ENCODE measurements at places on chromosomes 7 and 10.

- no peak for DNase-seq
Observed at GRCh38 chr7:69318794-69319193, 279.5 kb upstream of the AUTS2 start.

DNA sequence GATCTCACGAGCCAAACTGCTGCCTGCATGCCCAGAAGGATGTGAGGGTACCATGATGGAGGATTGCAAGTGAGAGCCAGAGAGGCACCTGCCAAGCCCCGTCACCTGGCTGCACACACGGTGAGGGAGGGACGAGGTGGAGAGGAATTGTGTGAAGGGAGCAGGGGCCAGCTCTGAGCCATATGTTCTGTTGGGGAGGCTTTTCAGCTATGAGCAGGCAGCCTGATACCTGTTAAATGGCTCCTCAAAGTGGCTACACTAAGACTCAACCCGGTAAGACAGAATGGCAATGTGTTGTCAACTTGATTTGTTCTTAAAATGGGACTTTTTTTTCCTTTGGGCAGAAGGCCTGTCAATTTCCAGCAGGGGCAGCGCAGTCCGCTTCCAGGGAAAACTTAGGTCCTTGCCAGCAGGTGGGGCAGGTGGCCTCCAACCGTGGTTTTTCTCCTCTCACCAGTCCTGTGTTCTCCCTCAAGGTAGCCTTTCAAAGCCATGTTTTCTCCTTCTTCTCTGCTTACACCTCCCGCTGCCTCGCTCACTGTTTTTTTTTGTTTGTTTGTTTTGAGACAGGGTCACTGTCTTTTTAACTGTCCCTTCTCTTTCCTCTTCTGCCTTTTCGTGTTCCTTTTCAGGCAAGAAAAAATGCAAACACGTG, 57.7 kb upstream of the ZNRF2 start:
- DNase-seq, result no peak

- no peak for DNase-seq
Observed at GRCh38 chr7:106864298-106865081, 592 bp upstream of the PIK3CG start.

DNA sequence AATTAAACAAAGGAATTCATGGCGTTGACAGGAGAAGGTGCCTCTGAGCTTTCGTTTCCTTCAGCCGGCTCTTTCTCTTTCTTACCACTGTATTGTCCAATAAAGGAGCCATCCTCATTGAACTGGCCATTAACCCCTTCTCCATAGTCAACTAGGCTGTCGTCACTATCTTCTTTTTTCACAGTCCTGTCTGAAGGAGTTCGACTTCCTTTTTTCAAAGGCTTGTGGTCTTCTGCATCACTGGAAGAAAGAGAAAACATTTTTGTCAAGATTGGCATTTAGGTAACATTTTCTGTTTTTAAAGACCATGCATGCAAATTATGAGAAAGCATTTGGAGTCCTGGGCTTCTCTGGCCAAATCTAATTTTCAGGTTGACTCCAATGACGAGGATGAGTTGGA, 19.7 kb upstream of the LAMB4 start:
- no peak for DNase-seq

- no peak for DNase-seq
Observed at GRCh38 chr7:45974540-45975360, 53.7 kb upstream of the IGFBP3 start.

DNA sequence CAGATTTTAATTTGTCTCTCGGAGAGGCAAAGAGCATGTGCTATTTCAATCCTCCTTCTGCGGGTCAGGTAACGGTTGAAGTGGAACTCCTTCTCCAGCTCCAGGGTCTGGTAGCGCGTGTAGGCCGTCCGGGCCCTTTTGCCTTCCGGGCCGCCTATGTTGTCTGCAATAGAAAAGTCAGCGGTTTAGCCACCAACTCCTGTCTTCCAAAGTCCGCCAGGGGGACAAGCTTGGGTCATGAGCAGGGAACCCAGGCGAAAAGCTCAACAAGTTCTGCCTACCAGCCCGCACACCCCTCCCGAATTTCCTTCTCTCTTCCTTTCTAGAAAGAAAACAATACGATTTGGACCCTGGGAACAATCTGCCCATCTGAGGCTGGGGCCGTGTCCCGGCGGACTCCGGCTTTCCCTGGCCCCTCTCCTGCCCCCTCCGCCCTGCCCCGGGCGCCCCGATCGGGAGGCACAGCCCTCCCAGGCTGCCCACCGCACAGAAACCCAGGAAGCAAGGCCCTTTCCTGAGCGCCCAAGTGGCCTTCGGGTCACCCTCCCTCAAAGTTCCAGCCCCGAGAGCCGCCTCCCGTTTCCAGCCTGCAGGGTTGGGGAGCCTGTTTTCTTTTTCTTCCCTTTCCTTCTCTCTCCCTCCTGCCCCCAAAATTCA, 1.4 kb downstream of the HOXA5 start:
- no peak for DNase-seq

Data from HS-27A (cell line).